ENCODE measurements at places on chromosomes 12 and 14.
A peak's percentile ranks its signal among the peaks of the same experiment; 100 is the strongest.

GRCh38 chr12:4243091-4243490, 30.5 kb upstream of the CCND2 start:
- DNase-seq: no peak

GRCh38 chr12:68958322-68958721, 25.4 kb upstream of the CPM start:
- DNase-seq: no peak

DNA sequence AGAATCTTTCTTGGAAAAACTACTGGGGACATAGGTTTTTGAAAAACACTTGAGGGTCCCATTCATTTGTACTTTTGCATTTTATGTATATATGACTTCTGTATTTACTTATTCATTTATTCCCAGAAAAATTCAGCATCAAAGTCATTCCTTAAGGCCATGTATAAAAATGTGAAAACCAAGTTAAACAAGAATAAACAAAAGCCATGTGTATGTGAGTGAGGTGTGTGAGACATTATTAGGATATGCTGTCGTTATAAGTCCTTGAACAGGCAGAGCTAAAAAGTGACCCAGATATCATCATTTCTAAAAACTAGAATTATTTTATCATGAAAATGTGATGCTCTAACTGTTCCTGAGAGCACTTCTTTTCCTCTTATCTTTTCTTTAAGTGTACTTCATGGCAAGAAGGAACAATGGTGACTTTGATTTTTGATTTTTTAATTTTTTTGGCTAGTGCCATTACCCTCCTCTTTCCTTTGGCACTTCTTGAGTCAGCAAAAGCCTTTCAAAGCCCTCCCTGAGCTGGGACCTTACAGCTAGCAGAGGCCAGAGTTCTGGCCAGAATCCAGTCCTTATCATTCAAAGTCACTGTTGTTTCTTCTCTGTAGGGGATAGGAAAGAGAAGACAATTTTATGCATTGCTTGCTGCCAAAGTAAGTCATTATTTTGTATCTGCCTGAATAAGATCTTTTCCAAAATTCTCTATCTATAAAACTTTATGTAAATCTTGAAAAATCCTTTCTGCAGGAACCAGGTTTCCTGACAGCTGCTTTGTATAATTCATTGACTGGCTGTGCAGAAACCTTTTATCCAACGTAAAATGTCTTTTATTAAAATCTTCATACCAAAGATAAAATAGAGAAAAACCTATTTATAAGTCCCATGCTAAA, 419.7 kb upstream of the PRICKLE1 start:
- no peak for DNase-seq

DNA sequence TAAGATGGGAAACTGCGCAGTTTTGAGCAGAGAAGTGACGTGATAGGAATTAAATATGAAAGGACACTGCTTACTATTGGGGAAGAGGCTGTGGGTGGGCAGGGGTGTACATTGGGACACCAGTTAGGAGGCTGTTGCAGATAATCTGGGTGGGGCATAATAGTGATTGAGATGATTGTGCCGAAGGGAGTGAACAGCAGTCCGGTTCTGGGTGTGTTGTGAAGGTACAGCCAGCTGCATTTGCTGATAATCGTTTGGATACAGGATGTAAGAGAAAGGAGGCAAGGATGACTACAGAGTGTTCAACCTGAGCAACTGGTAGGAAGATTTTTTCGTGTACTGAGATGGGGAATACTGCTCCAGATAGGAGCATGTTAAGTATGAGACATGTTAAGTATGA, 205.2 kb upstream of the NEDD1 start:
- no peak for DNase-seq

GRCh38 chr12:53051058-53051880, 1.4 kb downstream of the TNS2 start:
- DNase-seq: no peak

- no peak for DNase-seq
Observed at GRCh38 chr12:116323406-116324386, 46.2 kb upstream of the MED13L start.

- DNase-seq: no peak
Observed at GRCh38 chr14:86196471-86196870, 666.5 kb downstream of the FLRT2 start.

- DNase-seq: no peak
Observed at GRCh38 chr14:46653031-46653755, 1.6 kb upstream of the RPL10L start.

DNA sequence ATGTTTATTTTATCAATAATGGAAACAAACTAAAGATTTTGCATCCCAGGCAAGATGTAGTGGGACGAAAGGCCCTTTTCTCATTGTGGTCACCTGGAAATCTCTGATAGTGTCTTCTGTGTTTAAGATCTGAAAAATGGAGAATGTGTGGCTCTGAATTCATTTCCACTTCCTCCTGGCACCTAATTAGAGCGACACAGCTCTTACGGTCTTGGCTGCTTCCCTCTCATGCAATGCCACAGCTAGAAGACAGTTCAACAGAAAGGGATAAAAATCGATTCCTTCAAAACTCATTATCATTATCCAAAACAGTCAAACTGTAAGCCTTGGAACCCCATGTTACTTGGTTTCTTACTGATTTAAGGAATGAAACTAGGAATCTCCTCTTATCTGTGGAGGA, 9.3 kb downstream of the ST8SIA1 start:
- no peak for DNase-seq

DNA sequence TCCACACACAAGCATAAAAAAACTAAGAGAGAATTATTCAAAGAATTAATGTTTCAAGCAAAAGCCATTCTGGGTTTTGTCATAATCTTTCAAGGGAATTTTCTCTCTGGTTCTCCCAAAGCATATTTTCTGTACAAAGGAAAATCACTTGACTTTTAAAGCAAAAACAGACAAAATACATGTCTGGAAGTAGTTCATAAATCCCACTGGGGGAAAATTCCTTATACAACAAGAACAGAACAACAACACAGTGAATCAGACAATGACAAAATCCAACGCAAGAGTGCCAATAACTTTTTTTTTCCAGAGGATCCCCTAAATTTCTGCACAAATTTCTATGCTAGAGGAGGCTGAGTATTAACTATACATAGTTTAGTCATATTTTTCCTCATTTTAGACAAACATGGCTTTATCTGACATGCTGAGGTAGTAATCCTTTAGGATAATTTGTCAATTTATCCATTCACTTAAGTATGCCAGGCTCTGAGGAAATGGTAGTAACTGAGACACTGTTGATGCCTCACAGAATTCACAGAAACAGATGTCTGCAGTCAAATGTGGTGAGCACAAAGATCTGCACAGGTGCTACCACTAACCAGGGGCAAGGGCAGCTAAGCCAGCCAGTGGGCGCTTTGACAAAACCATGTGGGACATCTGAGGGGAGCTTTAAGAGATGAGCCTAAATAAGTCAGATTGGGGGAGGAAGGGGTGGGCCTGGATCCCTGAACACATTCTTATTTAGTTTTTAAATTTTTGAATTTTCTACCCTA, 38.0 kb downstream of the GRIP1 start:
- no peak for DNase-seq

- no peak for DNase-seq
Observed at GRCh38 chr12:131368668-131369071, 342.2 kb upstream of the SFSWAP start.

- no peak for DNase-seq
Observed at GRCh38 chr14:101619484-101619883, 58.2 kb downstream of the DIO3 start.

- DNase-seq: no peak
Observed at GRCh38 chr14:68633131-68633991, 159.5 kb downstream of the ZFP36L1 start.

- no peak for DNase-seq
Observed at GRCh38 chr12:116278279-116278626, 760 bp upstream of the MED13L start.

GRCh38 chr14:54976316-54976715, 50.6 kb downstream of the WDHD1 start:
- no peak for DNase-seq

GRCh38 chr12:14643251-14643650, 53.1 kb downstream of the GUCY2C start:
- DNase-seq: no peak

GRCh38 chr12:67068761-67069450, 200.3 kb upstream of the CAND1 start:
- DNase-seq: no peak

DNA sequence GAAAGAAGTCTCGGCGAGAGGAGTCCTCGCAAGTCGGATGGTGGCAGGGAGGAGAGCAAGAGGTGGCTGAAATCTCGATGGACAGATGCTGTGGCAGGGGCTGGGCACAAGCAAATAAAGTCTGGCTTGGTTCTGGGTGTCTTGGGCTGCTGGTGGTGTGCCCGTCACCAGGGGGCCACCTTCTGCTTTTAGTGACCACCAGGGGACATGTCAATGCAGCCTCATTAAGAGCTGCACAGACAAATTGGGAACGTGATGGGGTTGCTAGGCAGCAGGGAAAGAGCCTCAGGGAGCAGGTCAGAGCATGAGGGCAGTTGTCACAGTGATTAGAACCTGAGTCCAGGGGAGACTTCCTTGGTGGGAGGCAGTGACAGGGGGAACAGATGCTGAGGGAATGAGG, 44.0 kb downstream of the LRRC74A start:
- DNase-seq: no peak

DNA sequence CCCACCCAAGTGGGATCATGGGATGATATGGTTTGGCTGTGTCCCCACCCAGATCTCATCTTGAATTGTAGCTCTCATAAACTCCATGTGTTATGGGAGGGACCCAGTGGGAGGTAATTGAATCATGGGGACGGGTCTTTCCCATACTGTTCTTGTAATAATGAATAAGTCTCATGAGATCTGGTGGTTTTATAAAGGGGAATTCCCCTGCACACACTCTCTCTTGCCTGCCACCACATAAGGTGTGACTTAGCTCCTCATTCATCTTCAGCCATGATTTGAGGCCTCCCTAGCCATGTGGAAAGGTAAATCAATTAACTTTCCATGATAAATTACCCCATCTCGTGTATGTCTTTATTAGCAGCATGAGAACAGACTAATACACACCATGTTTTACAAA, 109.2 kb downstream of the IGF1 start:
- no peak for DNase-seq

DNA sequence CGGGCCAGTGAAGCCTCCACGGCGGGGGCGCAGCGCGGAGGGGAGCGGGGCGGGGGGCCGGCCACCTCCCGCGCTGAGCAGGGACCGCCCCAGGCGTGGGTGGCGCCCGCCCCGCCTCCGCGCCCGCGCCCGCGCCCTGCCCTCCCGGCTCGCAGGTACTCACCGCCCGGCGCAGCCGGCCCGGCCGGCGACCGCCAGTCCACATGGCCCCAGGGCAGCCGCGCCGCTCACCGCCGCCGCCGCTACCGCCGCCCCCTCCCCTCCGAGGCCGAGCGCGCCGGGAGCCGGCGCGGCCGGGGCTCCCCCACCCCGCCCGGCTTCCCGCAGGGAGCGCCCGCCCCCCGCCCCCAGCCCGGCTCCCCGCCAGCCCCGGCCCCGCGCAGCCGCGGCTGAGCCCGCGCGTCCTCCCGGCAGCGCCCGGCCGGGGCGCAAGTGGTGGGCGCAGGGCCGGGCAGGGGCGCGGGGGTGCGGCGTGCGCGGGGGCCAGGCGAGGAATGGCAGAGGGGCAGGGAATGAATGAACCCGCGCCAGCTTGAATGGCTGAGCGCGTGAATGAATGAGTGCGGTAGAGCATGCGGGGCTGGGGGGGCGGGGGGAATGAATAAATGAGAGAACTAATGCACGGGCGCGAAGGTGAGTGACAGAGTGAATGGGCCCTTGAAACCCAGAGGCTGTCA, at the start of gene BEGAIN:
TSS of gene BEGAIN (minus strand) at position 332 of the 677 bp plus-strand sequence. CDS start at position 205, 127 bp downstream.
- no peak for DNase-seq

DNA sequence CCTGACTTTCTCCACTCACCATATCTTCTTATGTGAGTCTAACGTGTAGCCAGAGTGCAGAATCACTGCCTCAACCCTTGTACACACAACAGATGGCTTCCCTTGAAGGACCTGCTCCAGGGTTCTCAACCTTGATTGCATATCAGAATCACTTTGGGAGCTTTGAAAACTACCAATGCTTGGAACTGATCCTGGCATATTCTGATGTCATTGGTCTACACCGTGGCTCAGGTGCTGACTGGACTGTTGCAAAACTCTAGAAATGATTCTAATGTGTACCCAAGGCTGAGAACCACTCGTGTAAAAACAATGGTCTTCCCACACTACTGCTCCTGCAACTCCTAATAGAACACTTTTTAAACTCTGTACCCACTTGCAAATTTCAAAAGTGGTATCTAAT, 18.5 kb downstream of the TMEM132D start:
- no peak for DNase-seq

- no peak for DNase-seq
Observed at GRCh38 chr14:95065411-95065810, 91.9 kb downstream of the DICER1 start.

- no peak for DNase-seq
Observed at GRCh38 chr14:100735271-100735670, 8.6 kb downstream of the DLK1 start.

DNA sequence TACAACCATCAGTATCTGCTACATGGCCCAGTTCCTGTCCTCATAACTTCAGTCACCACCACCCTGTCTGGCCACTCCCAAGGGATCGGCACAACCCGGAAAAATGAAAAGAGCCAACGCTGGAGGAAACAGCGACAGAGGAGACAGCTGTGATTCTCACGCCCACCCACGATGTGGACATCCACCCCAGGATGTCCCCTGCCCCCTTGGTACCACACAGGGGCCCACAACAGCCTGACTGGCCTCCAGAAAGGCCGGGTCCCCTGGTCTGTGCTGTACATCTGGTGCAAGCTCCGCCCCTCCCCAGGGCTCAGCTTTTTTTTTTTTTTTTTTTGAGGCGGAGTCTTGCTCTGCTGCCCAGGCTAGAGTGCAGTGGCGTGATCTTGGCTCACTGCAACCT, 12.5 kb downstream of the RPS6KL1 start:
- no peak for DNase-seq

DNA sequence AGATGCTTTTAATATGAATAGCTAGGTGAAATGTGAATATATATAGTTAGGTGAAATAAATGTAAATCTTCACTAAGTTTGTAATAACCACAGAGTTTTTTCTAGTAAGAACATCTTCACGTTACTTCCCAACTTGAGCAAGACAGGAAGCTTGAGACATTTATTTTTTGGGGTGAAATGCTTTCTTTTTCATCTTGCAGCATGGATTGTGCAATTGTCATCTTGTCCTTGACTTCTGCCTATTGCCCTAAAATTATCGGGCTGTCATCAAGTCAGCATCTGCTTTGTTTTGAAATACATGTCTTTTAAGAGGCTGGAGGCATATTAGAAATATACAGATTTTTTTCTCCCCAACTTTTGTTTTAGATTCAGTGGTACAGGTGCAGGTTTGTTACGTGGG, 433.9 kb downstream of the PCNX1 start:
- DNase-seq: no peak

- no peak for DNase-seq
Observed at GRCh38 chr14:75628816-75629215, 31.9 kb downstream of the ERG28 start.

DNA sequence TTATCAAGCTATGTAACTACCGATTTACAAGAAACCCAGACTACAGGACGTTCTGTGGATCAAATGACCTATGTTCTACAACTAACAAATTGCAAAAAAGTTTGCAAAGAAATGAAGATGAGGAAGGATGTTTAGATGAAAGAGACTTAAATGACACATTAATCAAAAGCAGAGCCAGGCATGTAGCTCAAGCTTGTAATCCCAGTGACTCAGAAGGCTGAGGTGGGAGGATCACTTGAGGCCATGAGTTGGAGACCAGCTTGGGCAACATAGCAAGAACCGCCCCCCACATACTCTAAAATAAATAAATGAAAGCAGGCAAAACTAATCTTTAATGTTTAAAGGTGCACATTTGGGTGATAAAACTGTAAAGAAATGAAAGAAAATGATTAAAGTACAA, 331.9 kb downstream of the BTG1 start:
- no peak for DNase-seq

GRCh38 chr12:27158297-27158696, 75.9 kb upstream of the C12orf71 start:
- DNase-seq: no peak

GRCh38 chr12:48956279-48957140, 777 bp downstream of the ARF3 start:
- DNase-seq: peak; percentile 92

Data from iPS DF 19.7 (cell line).